ENCODE measurements at places on chromosomes 3 and 15. TPM values are rescaled to one million over a fixed set of nuclear protein-coding genes. Genes with fewer than 3 reads are reported as not detected.

Gene FGF12
- total RNA-seq, result not detected

Gene CRTC3
- 106 TPM for total RNA-seq

Gene LRRC2
- 0.09 TPM for total RNA-seq

Gene LRRK1
- total RNA-seq, result 0.64 TPM

Gene C3orf52
- total RNA-seq, result 9.0 TPM

Gene APOD
- 0.27 TPM for total RNA-seq

Gene KLHL40
- total RNA-seq, result not detected

Gene GPR149
- total RNA-seq, result not detected

Gene ACSBG1
- total RNA-seq, result not detected

Gene SH2D7
- 0.11 TPM for total RNA-seq

Gene CPN2
- total RNA-seq, result not detected

Gene DPPA4
- total RNA-seq, result not detected

Gene RRP9
- total RNA-seq, result 36.8 TPM

Gene TJP1
- not detected for total RNA-seq

Gene KLF15
- not detected for total RNA-seq

Gene AMIGO3
- total RNA-seq, result not detected

Gene RARB
- not detected for total RNA-seq

Gene TMIE
- total RNA-seq, result 0.23 TPM

Gene C3orf22
- total RNA-seq, result not detected

Gene CHDH
- total RNA-seq, result 12.1 TPM
